NCI-H774 (cell line): ENCODE measurements at places on chromosomes 6 and 20.

DNA sequence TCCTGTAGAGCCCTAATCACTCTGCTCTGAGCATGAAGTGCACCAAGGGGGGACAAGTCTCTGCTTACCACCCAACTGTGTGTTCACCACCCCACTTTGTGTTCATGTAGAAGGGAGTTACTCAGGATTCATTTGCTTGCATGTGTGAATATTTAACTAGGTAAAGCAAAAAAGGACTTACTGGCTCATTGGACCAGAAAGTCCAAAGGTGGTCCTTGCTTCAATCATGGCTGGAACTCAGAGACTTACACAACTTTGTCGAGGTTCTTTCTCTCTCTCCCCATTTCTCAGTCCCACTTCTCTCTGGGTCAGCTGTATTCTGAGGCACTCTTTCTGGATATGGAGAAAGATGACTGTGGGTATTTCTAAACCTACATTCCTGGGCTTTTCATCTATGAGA, 4.0 kb downstream of the TMEM200A start:
- DNase-seq, result no peak

- no peak for DNase-seq
Observed at GRCh38 chr6:163579880-163580295, 165.4 kb downstream of the QKI start.

DNA sequence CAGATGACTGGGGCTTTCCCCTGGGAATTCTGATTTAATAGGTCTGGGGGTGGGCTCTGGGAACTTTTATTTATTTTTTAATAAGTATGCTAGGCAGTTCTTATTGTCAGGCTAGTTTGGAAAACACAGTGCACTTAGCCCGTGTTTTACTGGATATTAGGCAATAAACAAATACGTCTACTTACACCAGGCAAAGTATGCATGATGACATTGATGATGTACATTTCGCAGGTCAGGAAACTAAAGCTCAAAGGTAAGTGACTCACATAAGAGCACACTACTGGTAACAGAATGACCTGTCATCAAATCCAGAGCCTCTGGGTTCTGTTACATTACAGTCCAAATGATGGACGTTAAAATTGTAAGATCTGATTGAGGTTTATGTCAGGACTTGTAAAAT, 144.4 kb upstream of the EXOC2 start:
- no peak for DNase-seq

GRCh38 chr20:16712511-16712947, 17.3 kb upstream of the SNRPB2 start:
- peak; percentile 46 for DNase-seq

- DNase-seq, result no peak
Observed at GRCh38 chr20:51484141-51484815, 58.2 kb downstream of the NFATC2 start.
